HS-27A (cell line): ENCODE measurements at places on chromosomes 5 and 9.

- no peak for DNase-seq
Measured at GRCh38 chr9:8643896-8644295, 844.3 kb upstream of the DMAC1 start.

GRCh38 chr9:101579711-101580545, 14.8 kb downstream of the PPP3R2 start:
- no peak for DNase-seq

- no peak for DNase-seq
Measured at GRCh38 chr5:99349787-99350186, 421.0 kb upstream of the CHD1 start.

GRCh38 chr5:75089137-75089536, 36.8 kb upstream of the GCNT4 start:
- DNase-seq = no peak

DNA sequence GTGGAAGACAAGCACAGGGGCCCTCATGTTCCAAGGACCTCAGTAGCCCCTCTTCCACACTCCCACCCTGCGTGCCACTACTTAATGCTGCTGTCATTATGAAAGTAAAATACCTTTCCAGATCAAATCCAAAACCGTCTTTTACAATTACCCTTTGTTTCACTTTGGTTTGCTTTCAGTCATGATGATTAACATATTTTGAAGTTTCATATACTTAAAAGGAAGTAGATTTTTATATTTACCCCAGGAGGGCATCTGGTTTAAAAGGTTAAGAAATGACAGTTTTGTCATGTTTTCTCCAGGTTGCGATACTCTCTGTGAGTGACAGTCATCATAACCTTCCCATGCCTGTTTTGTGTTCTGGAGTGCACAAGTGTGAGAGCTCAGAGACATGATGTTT, 13.5 kb upstream of the MAP1B start:
- DNase-seq = no peak

- DNase-seq = no peak
Measured at GRCh38 chr5:11104210-11104609, 343.2 kb upstream of the DAP start.

DNA sequence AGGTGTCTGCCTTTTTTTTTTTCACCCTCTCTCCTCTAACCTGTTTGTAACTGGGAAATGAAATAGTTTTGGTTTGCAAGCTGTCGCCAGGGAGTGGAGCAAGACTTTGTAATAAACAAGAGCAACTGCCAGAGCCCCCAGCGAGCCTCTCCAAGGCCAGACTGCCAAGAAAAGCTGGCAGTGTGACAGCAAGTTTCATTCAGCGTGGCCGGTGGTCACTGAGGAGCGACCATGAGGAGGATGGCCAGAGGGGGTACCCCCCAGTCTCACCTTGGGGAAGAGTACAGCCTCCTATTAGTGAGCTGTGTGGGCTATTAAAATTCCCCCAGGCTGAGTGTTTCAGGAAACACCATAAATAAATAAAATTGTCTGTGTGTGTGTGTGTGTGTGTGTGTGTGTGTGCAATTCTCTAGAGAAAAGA, 49.9 kb downstream of the ZFAND5 start:
- DNase-seq = no peak

DNA sequence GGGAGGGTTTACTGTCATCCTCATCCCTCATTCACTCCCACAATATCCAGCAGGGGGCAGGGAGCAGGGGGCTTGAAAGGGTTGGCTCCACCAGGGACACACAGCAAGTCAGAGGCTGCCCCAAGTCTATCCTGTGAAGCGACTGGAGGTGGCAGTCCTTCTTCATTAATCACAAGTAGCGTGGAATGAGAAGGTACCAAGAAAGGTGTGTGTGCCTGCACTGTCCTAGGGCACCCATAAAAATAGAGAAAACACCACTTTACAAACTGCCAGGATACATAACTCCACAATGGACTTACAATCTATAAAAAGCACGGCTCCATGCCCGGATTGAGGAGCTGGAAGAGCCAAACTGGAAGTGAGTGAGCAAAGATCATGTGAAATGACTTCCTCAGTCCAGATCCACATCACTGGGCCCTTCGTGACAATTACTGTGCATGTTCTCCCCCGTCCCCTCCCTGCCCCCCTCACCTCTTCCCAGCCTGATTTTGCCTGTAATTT, 183.9 kb downstream of the SLIT3 start:
- no peak for DNase-seq

- no peak for DNase-seq
Measured at GRCh38 chr9:76355886-76356285, 38.3 kb downstream of the RFK start.

GRCh38 chr5:180908998-180909731, 10.2 kb downstream of the BTNL8 start:
- no peak for DNase-seq

DNA sequence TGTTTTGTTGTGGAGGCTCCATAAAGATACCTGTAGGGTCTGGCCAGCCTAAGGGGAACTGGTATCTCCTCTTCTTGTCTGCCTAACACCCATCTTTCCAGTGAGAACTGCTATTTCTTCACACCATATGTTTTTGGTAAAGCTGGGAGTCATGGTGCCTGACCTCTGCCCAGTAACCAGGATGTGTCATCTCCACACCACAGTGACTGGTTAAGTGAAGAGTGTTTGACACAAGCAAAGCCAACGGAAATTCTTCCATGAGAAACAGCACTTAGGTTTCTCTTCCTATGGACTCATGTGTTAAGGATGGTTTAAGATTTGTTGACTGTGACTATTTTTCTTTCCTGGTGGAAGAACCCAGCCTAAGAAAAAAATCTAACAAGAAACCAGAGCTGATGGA, 111.5 kb downstream of the HTR4 start:
- DNase-seq = no peak

GRCh38 chr5:134047687-134048056, 42.9 kb upstream of the VDAC1 start:
- no peak for DNase-seq

- DNase-seq = no peak
Measured at GRCh38 chr9:89956331-89956730, 351.5 kb downstream of the GADD45G start.

DNA sequence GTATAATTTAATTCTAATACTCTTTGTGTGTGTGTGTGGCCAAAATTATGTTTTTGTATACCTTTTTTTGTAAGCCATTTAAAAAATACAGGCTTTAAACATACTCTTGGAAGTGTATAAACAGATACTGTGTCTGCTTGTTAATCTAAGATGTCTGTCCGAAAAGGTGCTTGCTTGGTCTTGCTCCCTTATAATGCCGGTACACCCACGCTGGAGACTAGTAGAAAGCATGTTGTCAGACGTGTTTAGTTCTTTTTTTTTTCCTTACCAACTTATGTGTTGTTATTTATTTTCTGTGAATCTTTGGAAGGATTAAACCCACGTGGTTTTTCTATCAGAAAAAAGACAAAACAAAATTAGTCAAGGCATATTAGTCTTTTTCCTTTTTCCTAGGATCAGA, 9.5 kb downstream of the GAPVD1 start:
- DNase-seq = no peak

DNA sequence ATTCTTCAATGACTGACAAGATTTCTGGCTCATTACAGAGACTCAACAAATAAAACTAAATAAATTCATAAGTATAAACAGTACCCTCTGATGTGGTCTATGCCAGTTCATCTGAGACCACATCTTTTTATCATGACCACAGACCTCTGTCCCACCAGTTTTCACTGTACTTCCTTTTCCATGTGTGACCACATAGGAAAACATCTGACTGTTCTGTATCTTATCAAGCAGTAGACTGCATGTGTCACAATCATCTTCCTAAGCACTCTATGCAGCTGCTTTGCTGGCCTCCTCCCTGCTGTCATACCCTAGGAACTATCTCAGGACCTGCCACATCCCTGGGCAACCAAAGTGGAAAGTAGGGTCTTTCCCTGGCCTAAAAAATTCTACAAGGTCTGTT, 205.0 kb upstream of the ZNF462 start:
- no peak for DNase-seq

- DNase-seq = no peak
Measured at GRCh38 chr5:99122976-99123375, 194.2 kb upstream of the CHD1 start.

DNA sequence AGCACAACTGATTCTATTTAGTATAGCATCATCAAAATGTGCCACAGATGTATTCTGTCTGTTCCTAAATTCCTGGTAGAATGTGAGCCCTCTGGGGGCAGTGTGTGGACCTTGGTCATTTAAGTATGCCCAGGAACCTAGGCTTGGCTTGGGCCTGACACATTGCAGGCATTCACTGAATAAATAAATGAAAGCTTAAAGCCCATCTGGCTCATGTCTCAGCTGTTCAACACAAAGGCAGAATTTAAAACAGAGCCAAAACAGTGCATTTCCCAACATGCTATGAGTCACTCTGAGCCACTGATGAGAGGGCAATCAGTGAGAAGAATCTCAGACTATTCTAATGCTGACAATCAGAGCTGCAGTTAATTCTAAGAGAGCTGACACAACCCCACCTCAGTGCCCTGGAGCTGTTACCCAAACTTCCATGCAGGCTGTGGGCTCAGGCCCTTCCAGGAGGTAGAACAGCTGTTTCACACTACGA, 8.1 kb downstream of the FAM193B start:
- peak; percentile 64 for DNase-seq

- no peak for DNase-seq
Measured at GRCh38 chr5:132243366-132243977, 14.0 kb upstream of the PDLIM4 start.

DNA sequence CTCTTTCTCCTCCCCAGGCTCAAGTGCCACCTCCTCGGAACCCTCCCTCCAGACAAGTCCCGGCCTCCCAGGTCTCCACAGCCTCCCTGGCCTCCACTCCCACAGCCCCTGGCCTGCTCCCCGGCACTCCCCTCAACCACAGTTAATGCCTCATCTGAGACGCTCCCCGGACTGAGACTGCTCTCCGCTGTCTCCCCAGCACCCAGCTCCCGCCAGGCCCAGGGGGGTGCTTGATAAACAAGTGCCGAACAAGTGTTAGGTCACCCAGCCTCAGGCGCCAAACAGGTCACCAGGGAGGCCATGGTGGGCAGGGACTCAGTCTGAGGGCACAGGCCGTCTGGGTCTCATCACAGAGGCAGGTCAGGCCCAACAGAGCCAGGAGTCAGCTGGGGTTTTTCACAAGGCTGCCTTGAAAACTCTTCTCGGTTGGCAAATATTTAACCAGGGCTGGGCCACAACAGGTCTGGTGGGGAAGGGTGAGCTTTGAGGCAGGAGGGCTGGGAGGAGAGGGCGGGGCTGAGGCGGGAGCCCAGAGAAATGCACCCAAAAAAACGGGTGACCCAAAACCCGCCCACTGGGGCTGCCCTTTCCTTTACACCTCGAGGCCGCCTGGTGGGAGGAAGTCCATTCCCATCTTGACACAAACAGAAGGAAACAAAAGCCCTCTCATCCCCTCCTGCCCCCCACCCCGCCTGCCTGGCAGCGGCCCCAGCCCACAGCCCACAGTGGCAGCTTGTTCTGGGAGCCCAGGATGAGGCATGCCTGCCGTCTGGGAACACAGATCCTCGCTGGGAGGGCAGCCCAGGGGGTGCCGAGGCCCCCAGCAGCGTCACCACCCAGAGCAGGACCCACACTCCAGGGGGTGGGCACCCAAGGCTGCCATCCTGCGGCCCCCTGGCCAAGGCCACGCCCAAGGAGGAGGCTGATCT, 66.6 kb upstream of the STXBP1 start:
- DNase-seq = no peak

DNA sequence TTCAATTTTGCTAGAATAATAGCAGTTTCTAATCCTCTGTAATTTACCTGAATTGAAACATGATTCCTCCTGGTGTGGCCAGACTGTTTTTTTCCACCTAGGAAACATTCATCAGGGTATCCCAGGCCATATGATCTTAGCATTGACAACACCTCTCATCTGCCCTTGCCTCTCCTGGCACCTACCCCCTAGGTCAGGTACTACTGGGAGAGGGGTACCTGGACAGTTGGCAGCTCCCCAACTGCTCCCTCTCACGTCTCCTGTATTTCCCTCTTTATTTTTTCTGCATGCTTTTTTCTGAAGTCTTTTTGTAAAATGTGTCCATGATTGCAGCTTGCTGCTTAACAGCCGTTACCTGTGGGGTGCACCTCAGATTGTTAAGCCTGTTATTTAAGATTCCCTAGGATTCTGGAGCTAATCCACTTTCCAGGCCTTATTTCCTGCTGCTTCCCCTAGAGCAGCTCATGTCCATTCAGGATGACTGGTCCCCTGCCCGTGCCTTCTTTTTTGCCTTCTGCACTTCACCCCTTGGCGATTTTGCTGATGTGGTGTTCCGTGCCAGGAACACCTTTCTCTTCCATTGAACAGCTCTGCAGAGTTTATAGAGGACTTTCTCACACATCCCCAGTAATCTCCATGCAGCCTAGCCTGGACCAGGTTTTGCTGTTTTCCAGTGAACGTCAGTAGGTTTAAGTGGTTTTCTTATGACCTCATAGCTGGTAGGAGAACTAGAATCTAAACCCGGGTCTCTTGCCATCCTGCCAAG, 33.6 kb downstream of the SNX30 start:
- DNase-seq = no peak

DNA sequence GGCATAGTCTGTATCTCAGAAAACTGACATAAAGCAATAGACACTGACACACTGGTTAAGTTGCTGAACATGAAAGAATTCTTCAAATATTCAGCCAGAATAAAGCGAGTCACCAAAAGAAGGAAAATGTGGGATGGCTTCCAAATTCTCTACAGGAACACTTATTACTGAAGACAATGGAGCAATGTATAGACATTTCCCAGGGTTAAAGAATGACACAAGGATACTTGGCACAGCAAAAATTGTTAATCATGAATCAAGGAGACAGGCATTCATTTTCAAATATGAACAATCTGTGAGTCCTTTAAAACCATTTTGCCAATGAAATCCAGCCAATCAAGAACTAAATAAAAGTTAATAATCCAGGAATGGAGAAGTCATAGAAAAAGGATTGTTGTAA, 92.5 kb downstream of the MTX3 start:
- DNase-seq = no peak

- DNase-seq = no peak
Measured at GRCh38 chr5:155507363-155507762, 493.8 kb downstream of the KIF4B start.

DNA sequence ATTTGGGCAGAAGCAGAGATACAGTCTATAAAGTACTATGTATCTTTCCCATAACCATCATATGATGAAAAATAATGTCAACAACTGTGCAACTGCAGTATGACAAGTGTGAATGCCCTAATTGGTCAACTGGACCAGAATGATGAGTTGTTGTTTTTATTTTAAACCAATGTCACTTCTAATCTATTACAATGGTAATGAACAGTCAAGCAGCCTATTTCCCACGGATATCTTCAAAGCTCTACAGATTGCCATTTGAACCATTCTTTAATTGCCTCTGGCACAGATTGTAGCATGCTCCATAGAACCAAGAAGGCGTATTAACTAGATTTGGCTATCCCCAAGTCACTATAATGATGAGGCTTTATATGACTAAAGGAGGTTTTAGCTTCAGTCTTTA, 233.6 kb downstream of the TRPM3 start:
- DNase-seq = no peak

GRCh38 chr5:16135506-16135905, 44.1 kb downstream of the MARCHF11 start:
- no peak for DNase-seq

DNA sequence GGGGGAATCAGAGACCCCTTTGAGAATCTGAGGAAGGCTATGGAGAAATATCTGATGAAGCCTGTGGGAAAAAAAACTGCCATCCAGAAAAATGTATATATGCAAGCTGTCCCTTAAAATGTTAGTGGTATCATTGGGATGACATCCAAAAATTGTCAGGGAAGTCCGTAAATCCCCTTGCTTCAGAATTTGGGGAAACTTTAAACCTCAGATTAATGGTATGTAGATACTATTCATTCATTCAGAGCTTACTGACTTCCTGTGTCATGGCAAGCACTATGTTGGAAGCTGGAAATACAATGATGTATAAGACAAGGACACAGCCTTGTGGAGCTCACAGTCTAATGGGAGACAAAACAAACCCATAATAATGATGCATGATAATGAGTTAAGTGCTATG, 10.9 kb upstream of the MOB3B start:
- DNase-seq = no peak
